HCT116 (cell line): ENCODE measurements at places on chromosomes 16 and 17. TPM values are rescaled to one million over a fixed set of nuclear protein-coding genes. Genes with fewer than 3 reads are reported as not detected.

Gene SNX20
- total RNA-seq, result 0.07 TPM

Gene CCL1
- not detected for total RNA-seq

Gene SYCE1L
- 25.7 TPM for total RNA-seq

Gene SDR42E1
- 17.4 TPM for total RNA-seq

Gene KRT15
- total RNA-seq, result 37.1 TPM

DNA sequence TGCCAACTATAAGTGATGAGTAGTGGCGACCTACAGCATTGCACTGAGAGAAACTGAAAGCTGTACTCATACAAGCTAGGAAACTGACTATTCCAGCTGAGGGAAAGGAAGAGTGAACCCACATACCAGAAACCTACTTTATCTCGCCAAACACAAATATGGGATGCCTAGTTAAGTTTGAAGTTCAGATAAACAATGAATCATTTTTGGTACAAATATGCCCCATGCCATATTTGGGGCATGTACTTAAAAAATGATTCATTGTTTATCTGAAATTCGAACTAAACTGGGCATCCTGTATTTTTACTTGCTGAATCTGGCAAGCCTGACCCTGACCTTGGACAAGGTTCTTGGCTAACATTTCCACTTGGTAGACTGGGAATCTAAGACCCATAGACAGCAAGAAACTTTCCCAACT lies 527.8 kb upstream of the PSMD7 start:
- H3K27ac ChIP-seq, result no peak overlapping the region
- H3K27me3 ChIP-seq, result peaks cover 15% of the 10 kb centered on the region
- H3K36me3 ChIP-seq, result no peaks in the 10 kb centered on the region
- H3K4me1 ChIP-seq, result no peaks in the 10 kb centered on the region

GRCh38 chr16:71933017-71933416 lies 37.7 kb downstream of the IST1 start:
- peaks cover 4% of the 10 kb centered on the region; the same call in 1 of the 2 replicates for H3K4me1 ChIP-seq
- H3K36me3 ChIP-seq, result peaks cover 11% of the 10 kb centered on the region
- H3K4me3 ChIP-seq, result no peak overlapping the region
- DNase-seq, result no peak
- H3K27me3 ChIP-seq, result no peaks in the 10 kb centered on the region

DNA sequence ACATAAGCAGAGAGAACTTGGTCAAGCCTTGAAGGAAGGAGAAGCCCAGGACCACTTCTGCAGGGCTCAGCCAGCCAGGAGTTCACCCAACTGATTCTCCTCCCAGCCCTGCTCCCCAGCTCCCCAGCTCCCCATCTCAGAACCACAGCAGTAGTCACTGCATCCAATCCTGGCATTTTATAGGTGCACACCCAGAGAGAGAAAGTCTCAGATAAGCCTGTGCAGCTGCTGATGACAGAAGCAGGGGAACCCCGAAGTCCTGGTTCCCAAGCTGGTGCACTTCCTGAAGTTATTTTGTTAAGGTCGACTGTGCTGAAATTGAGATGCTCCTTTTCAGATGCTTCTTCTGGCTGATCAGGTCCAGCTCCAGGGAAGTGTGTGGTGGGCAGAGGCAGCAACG lies 6.6 kb downstream of the RNF112 start:
- no peak overlapping the region for H3K27ac ChIP-seq
- H3K4me3 ChIP-seq, result no peak overlapping the region
- H3K27me3 ChIP-seq, result no peaks in the 10 kb centered on the region
- H3K4me1 ChIP-seq, result peaks cover 10% of the 10 kb centered on the region

- H3K27me3 ChIP-seq, result no peaks in the 10 kb centered on the region
- peaks cover 2% of the 10 kb centered on the region for H3K36me3 ChIP-seq
- no peak for DNase-seq
- H3K4me1 ChIP-seq, result peaks cover 7% of the 10 kb centered on the region; the same call in 1 of the 2 replicates
- no peak overlapping the region for H3K4me3 ChIP-seq
Measured at GRCh38 chr17:64785011-64785421, 122.9 kb upstream of the SMURF2 start.

DNA sequence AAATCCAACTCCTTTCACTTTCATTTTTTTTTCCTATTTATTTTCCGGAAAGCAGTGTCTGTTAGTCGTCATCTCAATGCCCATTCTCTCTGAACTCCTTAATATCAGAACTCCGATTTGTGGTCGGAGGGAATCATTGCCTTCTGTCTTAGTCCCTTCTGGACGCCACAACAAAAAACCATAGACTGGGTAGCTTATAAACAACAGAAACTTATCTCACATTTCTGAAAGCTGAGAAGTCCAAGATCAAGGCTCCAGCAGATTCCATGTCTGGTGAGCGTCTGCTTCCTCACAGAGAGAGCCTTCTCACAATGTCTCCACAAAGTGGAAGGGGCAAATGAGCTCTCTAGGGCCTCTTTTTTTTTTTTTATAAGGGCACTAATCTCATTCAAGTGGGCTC lies 296.6 kb upstream of the CDH11 start:
- no peak overlapping the region for H3K4me3 ChIP-seq
- no peaks in the 10 kb centered on the region for H3K4me1 ChIP-seq
- no peak overlapping the region for H3K27ac ChIP-seq
- no peaks in the 10 kb centered on the region for H3K36me3 ChIP-seq
- no peak for DNase-seq
- H3K27me3 ChIP-seq, result no peaks in the 10 kb centered on the region

DNA sequence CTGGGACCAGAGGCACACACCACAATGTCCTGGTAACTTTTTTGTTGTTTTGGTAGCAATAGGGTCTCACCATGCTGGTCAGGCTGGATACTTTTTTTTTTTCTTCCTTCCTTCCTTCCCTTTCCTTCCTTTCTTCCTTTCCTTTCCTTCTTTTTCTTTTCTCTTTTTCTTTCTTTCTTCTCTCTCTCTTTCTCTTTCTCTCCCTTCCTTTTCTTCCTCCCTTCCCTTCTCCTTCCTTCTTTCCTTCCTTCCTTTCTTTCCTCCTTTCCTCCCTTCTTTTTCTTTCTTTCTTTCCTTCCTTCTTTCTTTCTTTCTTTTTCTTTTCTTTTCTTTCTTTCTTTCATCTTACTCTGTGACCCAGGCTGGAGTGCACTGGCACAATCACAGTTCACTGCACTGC lies 18.4 kb upstream of the ULK2 start:
- H3K27me3 ChIP-seq, result no peaks in the 10 kb centered on the region
- no peak overlapping the region for H3K4me3 ChIP-seq
- H3K27ac ChIP-seq, result no peak overlapping the region
- no peaks in the 10 kb centered on the region for H3K36me3 ChIP-seq
- DNase-seq, result no peak

- H3K27ac ChIP-seq, result no peak overlapping the region
- H3K27me3 ChIP-seq, result no peaks in the 10 kb centered on the region
- peak; percentile 43 for DNase-seq
- H3K36me3 ChIP-seq, result no peaks in the 10 kb centered on the region
- H3K4me3 ChIP-seq, result no peak overlapping the region
Measured at GRCh38 chr17:46002311-46002972, 3.4 kb downstream of the STH start.

DNA sequence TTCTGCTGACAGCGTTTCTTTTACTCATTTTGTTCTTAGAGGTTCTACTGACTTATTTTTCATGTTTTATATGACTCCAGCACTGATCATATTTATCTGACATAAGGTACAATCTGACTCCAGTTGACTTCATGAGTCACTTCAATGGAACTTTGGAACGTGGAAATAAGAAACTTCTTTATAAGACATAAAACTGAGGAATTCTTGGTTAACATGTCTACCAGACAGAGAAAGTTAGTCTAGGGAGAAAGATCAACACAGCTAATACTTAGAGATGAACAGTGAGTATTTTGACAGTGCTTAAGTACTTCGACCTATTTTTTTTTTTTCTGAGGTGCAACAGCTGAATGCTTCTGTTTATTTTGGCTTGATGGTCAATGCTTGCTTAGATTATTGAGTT lies 679.5 kb downstream of the KCNJ2 start:
- no peaks in the 10 kb centered on the region for H3K27me3 ChIP-seq
- H3K27ac ChIP-seq, result no peak overlapping the region
- DNase-seq, result no peak
- H3K4me3 ChIP-seq, result no peak overlapping the region
- peaks cover 5% of the 10 kb centered on the region; the same call in 1 of the 2 replicates for H3K4me1 ChIP-seq
- H3K36me3 ChIP-seq, result no peaks in the 10 kb centered on the region

GRCh38 chr17:71273441-71273840 lies 847.4 kb upstream of the SOX9 start:
- H3K27me3 ChIP-seq, result no peaks in the 10 kb centered on the region
- no peak overlapping the region for H3K4me3 ChIP-seq
- no peaks in the 10 kb centered on the region for H3K4me1 ChIP-seq
- H3K36me3 ChIP-seq, result no peaks in the 10 kb centered on the region

- peaks cover 42% of the 10 kb centered on the region for H3K4me1 ChIP-seq
- DNase-seq, result no peak
- no peak overlapping the region for H3K27ac ChIP-seq
- H3K27me3 ChIP-seq, result no peaks in the 10 kb centered on the region
- no peak overlapping the region for H3K4me3 ChIP-seq
Measured at GRCh38 chr16:11632455-11632939, 35.8 kb upstream of the SNN start.

DNA sequence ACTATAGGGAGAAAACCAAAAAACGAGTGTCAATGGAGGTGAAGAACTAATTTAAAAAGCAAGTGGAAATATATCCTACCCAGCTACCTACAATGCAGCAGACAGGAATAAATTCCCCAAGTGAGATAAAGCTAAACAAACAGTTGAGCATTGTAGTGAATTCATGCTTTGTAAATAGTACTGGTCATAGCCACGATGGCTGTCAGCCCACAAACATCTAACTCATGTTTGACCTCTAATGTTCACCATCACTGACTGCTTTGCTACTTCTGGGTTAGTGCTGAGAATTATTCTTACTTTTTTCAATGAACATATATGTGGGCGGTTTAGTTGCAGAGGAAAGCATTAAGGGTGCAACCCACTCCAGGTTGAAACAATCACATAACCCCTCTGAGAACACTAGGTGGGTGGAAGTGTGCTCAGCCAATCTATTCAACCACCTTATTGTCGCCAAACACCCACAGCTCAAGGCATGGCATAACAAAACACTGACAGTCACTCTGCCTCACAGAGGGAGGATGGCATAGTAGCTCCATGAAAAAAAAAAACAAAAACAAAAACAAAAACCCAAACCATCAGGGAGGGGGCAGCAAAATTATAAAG lies 264.1 kb downstream of the ZFHX3 start:
- no peak for DNase-seq
- no peaks in the 10 kb centered on the region for H3K4me1 ChIP-seq
- H3K4me3 ChIP-seq, result no peak overlapping the region
- no peak overlapping the region for H3K27ac ChIP-seq
- no peaks in the 10 kb centered on the region for H3K36me3 ChIP-seq
- H3K27me3 ChIP-seq, result no peaks in the 10 kb centered on the region
